ENCODE measurements at places on chromosomes 6 and 20.

DNA sequence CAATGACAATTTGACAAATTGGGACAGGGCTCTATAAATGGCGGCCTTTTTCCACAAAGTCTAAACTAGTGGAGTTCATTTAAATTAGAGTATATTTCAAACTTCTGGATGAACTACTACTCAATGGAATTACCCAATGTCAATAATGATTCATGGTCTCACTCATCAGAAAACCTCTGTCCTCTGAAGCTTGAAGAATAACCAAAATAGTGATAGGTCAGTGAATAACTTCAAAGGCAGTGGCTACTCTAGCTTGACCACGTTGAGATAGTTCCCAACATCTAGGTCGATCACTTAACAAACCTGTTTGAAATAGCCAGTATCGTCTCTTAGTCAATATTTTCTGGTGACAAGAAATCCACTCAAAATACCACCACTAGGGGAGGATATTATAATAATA lies 197.6 kb downstream of the HDGFL1 start:
- no peak for DNase-seq

GRCh38 chr6:41878246-41878645 lies 16.9 kb downstream of the USP49 start:
- DNase-seq: no peak

GRCh38 chr6:40803897-40804702 lies 216.9 kb upstream of the LRFN2 start:
- DNase-seq: no peak

DNA sequence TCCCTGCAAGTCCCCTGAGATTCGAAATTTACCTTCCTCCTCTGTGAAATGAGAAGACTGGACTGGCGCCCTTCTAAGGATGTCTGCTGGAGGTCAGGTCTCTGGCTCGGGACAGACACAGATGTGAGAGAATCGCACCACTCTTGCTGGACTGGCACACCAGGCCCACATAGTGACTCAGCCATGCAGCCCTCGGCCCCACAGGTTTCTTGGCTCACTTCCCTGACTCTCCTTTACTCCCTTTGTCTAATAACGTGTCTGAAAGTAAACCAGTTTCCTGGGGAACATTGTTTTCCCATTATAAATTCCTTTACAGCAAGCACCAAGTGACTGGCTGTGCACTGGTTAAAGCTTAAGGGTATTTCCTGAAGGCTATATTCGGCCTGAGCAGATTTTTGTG lies 106.7 kb upstream of the PLEKHG1 start:
- no peak for DNase-seq

- no peak for DNase-seq
Measured at GRCh38 chr6:138393871-138394783, 9.9 kb upstream of the HEBP2 start.

- no peak for DNase-seq
Measured at GRCh38 chr20:36004045-36004444, 35.7 kb downstream of the CNBD2 start.

- no peak for DNase-seq
Measured at GRCh38 chr6:125791820-125792165, 1.0 kb downstream of the NCOA7 start.

DNA sequence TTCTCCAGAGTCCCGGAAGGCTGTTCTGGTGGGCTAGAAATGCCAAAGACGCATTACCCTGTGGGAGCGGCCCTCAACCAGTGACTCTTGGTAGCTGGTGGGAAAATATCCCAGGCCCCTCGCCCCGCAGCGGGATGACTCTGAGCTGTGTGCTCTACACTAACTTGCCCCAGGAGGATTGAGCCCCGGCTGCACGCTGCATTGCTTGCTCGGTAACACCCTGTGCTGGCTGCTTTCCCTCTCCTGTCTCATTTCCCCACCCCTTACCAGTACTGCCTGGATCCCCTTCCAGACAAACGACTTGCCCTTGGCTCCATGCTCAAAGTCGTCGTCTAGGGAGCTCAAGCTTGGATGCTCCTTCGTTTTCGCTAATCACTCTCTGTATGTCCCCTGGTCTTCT lies 411.8 kb upstream of the SULF2 start:
- no peak for DNase-seq

DNA sequence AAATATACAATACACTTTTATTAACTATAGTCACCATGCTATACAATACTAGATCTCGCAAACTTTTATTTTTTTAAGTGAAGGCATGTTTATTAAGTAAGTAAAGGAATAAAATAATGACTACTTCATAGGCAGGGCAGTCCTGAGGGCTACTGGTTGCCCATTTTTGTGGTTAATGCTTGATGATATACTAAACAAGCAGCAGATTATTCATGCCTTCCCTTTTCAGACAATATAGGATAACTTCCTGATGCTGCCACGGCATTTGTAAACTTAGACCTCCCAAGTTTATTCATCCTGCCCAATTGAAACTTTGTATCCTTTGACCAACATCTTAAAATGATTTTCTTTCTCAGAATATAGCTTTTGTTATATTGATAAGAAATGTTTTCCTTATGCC lies 24.7 kb upstream of the HIVEP1 start:
- DNase-seq: no peak

Data from CD8-positive, alpha-beta T cell (primary cell).